ENCODE measurements at places on chromosomes 16 and 17.

- no peak for DNase-seq
Observed at GRCh38 chr17:79993390-79994227, 42.1 kb downstream of the TBC1D16 start.

DNA sequence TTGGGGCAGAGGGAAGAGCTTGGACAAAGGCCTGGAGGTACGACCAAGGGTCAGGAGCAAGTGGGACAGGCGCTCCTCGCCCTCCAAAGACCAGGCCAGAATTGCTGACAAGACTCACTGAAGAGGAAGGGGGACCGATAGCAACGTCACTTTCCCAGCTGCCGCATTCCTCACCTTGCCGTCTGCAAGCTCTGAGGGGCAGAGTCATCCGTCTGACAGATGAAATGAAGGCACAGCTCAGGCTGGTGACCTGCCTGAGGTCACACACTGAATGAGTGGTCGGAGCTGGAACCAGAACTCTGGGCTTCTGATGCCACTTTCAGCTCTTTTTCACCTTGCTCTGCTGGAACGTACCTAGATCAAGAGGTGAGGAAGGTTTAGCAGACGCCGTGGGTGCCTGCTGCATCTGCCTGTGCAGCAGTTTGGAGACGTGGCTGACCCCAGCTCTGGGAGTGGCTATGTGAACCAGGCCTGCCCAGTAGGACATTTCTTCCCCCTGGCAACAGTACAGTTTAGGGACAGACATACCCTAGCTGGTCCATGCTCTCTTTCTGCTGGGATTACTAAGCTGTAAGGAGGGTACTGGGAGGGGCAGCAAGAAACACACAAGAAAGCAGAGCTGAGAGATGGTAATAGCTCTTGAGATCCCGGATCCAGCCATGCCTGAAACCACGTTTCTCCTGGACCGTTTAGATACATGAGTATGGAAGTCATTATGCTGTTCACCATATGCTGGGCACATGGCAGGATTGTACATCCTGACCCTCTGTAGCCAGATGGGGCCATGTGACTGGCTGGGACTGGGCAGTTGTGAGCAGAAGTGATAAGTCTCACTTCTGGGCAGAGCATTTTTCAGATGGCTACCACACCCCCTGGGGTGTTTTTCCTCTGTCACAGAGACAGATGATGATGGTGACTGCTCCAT, 50.9 kb downstream of the IL21R start:
- no peak for DNase-seq

GRCh38 chr16:50451951-50452508, 83.2 kb upstream of the BRD7 start:
- DNase-seq = no peak

GRCh38 chr16:84065536-84066132, 23.0 kb upstream of the SLC38A8 start:
- peak; percentile 48 for DNase-seq

- peak; percentile 85 for DNase-seq
Observed at GRCh38 chr17:2892305-2892971, 96.2 kb downstream of the RAP1GAP2 start.

GRCh38 chr17:69540356-69540755, 125.9 kb downstream of the MAP2K6 start:
- no peak for DNase-seq

GRCh38 chr17:39782980-39783379, 45.2 kb downstream of the GRB7 start:
- no peak for DNase-seq

GRCh38 chr16:3017794-3018506, at the start of gene CLDN6:
TSS of gene CLDN6 (minus strand) at chr16:3018183. CDS start at chr16:3016021, 2,162 bp downstream.
- DNase-seq = no peak

DNA sequence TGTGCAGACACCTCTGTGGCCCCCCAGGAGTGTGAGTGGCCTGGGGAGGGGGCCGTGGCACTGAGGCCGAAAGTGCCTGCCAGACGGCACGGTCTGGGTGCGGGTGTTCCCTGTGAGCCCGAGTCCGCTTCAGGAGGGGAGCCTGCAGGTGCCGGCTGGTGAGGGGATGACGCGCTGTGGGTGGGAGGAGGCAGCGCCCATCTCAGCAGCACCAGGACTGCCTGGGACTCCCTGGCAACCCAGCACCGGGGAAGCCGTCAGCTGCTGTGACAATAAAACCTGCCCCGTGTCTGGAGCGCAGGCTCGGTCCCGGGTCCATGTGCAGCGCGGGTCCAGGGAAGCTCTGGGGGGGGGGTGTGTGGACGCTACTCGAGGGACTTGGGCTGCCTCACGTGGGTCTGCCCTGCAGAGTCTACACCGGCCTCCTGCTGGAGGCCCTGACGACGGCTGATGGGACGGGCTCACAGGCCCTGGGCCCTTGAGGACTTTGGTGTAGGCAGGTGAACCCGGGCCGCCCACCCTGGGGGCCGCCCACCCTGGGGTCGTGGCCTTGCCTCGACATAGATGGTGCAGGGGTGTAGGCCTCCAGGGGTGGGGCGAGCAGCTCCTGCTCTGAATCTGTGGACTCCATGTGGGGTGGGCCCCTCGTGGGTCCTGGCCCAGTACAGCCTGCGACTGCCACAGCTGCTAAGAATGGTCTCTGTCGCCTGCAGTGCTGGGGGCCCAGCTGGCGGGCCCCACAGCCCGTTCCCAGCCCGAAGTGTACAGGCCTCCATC, 5.9 kb upstream of the RAB40C start:
- DNase-seq = no peak

GRCh38 chr16:68287276-68288251, 23.2 kb downstream of the SLC7A6OS start:
- no peak for DNase-seq

DNA sequence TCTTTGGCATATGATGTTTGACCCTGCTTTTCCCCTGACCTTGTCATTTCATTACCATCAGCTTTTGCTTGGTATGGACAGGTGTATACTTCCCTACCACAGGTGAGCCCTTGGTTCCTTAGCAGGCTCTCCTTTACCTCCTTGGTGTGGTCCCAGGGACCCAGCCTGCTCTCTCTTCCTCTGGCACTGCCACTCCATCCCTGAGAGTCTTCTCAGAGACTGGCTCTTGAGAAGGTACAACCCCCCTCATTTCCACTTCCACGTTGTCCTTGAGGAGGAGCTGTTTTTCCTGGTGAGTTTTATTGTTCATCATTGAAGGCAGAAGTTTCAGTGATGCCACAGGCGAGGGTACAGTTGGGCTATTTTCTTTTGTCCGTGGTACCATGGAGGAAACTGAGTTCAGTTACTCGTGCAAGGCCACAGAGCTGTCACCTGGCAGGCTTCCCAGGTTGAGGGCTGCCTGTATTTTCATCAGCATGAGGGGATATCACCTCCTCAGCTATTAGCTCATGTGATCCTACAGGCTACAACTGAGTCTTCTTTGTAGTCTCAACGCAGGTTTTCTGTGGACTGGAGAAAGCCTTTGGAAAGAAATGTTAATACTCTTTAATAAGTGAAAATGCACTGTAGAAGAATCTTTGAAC, 52.3 kb downstream of the MSI2 start:
- DNase-seq = no peak

GRCh38 chr17:45338023-45338781, 21.4 kb upstream of the MAP3K14 start:
- no peak for DNase-seq

DNA sequence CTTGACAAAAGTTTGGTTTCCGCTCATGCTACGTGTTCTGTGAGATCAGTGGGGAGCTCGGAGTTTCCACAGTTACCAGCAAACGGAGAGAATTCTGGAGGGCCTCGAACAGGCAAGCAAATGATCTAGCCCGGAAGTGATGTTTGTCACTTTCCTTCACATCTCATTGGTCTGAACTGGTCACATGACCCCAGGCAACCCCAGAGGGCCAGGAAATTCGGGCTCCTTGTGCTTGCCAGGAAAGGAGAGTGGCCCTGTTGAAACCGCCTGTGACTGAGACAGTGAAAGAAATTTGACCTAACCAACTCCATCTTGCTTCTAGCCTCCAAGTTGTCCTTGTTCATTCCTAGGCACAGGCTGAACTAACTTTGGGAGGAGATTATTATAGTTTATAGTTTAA, 23.0 kb downstream of the SPPL2C start:
- DNase-seq = peak; percentile 31

DNA sequence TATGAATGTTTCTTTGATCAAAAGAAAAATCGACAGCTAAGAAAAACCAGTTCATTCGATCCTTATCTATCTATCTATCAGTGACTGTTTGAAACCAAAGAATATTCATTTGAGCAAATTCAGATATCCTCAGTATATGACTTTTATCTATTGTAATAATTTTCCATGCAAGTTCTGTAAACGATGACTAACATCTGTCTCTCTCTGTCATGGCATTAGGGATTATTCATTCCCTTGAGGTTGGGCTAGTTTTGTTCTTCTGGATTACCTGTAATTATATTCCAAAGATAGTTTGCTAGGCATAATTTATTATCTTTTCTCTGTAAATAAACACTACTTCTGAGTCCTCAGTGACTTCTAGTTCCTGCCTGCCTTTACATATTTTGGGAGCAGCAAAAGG, 497.7 kb upstream of the CDH11 start:
- no peak for DNase-seq
